Activated CD4-positive, CD25-positive, alpha-beta regulatory T cell (primary cell): ENCODE measurements at places on chromosomes 2 and 18.

GRCh38 chr18:64659196-64659595 lies 510.3 kb upstream of the LINC00305 start:
- no peak for DNase-seq

GRCh38 chr2:166041613-166042012 lies 86.2 kb downstream of the SCN1A start:
- no peak for DNase-seq

DNA sequence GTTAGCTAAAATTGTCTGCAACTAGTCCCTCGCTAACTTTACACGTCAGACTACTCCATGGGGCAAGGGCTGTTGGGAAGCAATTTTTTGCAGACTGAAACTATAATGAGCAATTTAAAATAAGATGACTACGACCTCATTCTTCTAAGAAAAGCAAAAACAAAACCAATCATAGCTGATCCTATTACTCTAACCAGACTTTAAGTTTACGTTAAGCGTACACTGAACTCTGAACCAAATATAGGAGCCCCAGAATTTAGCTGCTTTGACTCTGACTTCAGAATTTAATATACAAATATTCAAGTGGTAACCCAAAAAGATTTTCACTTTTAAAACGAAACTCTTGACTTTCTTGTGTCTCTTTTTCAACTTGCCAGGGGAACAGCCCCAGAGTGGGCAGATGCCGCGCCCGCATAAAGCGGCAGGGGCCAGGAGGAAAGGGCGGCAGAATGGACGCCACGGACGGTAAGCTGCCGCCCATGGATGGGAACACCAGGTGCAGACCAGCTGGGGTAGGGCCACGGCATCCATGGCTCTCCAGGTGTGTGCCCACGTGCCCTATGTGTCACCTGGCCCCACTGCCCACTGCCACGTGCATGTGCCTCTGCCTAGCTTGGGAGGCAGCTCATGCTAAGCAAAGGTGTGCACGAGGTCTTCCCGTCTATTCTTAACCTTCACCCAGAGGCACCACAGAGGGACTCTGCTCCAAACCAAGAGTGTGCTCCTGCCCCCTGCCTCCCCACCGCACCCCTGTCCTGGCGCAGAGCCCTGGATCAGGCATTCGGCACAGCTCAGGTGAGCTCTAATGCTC lies 217.6 kb downstream of the HDAC4 start:
- no peak for DNase-seq

DNA sequence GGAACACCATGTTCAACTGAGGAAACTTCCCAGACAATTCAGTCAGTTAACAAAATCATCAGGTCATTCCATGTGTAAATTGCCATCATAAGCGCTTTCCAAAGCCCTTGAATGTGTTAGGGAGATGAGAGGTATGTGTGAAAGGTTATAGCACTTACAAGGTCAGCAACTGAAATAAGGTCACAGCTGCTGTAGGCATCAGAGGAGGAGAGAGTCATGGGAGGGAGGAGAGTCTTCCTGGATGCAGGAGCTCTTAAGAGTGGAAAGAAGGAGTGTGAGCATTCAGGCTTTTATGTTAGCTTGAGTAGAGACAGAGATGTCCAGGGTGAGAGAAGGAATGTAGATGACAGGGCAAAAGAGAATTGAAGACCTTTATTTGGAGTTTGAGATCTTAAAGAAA lies 67.0 kb downstream of the CAB39 start:
- DNase-seq = no peak

- DNase-seq = no peak
Measured at GRCh38 chr2:127051116-127052056, 55.6 kb downstream of the BIN1 start.
